A172 (cell line): ENCODE measurements at places on chromosomes 12 and 14. TPM values are rescaled to one million over a fixed set of nuclear protein-coding genes. Genes with fewer than 3 reads are reported as not detected.

Gene FAM186B
- total RNA-seq = 0.05 and 0.55 TPM in 2 replicates

DNA sequence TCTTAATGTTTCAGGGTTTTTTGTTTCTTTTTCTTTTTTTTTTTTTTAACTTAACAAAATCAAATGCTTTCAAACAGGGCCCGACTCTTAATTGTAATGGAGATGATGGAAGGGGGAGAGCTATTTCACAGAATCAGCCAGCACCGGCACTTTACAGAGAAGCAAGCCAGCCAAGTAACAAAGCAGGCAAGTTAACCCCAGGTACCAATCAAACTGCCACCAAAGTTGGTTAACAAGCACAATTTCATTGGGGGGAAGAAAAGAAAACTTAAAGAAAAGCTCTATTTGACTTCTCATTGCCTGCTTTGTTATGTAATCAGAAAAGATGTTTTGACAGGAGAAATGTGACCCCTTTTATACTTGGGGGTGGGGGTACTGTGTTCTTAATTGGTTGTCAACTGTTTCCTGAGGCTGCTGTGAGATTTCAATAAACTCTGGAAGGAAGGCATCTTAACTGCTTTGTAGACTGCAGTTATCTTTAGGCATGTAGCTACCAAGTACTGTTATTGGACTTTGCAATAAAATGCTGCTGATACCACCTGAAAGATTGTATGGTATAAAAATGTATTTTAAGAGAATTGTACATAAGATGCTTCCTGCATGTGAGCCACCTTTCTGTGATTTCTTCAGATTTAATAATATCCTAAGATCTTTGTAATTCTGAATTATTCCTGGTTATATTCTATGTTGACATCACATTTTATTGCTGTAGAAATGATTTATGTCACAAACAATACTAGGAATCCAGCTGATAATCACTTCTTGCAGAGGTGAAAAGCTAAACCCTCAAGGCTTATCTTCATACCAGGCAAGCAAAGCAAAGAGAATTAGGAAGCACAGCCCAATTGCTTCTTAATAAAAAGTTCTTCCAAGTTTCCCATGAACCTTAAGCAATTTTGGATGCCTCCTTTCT lies 26.9 kb downstream of the MAPKAPK5 start:
- DNase-seq = no peak

GRCh38 chr14:77738559-77739250 lies 22.3 kb downstream of the SNW1 start:
- peak; percentile 16 for DNase-seq

DNA sequence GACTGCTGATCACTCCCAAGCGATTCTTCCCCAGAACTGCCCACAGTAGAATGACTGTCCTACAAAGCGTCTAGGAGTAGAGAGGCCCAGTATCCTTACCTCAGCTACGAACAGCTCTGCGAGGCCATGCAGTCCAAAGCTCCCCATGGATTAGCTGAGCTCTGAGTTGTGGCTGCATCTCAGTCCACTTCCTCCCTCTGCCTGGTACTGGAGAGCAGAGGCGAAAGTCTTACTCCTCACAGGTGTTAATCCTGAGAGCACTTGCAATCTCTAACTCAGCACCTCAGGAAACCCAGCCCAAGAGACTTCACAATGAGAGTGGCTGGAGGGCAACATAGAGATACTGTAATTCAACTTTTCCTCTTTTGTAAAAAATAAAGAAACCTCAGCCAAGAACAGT lies 493.1 kb downstream of the BCAT1 start:
- DNase-seq = no peak

GRCh38 chr12:119870457-119870856 lies 6.7 kb downstream of the CIT start:
- peak; percentile 13 for DNase-seq

- DNase-seq = no peak
Observed at GRCh38 chr14:53019406-53019805, 68.6 kb upstream of the FERMT2 start.

DNA sequence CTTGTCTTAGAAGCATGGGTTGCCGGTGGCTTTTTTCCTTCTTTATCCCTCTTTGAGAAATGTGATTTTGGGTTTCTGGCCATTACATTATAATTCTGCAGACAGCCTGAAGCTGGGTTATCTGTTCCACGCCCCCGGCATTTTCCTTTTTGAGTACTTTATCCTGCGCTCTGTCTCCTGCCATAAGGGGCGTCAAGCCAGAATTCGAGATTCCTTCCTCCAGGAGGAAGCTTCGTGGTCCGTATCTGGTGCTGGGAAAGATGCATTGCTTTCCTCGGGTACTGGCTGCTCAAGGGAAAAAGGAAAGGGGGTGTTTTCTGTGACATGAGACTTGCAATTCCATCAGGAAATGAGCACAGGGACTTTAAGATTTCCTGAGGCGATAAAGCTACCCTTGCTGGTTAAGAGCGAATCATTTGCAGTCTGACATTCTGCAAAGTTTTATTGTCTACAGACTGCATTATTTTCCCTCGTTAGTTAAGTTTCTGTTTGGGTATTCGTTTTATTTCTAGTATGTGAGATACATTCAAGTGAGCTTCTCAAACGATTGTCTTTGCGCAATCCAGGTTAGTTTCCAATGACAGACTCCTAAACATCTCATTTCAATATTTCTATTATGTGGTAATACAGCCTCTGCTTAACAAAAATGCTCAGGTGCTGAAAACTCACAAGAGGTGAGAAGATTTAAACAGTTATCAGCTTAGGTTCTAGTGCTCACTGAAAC lies 694 bp downstream of the AKAP5 start:
- DNase-seq = peak; percentile 20

DNA sequence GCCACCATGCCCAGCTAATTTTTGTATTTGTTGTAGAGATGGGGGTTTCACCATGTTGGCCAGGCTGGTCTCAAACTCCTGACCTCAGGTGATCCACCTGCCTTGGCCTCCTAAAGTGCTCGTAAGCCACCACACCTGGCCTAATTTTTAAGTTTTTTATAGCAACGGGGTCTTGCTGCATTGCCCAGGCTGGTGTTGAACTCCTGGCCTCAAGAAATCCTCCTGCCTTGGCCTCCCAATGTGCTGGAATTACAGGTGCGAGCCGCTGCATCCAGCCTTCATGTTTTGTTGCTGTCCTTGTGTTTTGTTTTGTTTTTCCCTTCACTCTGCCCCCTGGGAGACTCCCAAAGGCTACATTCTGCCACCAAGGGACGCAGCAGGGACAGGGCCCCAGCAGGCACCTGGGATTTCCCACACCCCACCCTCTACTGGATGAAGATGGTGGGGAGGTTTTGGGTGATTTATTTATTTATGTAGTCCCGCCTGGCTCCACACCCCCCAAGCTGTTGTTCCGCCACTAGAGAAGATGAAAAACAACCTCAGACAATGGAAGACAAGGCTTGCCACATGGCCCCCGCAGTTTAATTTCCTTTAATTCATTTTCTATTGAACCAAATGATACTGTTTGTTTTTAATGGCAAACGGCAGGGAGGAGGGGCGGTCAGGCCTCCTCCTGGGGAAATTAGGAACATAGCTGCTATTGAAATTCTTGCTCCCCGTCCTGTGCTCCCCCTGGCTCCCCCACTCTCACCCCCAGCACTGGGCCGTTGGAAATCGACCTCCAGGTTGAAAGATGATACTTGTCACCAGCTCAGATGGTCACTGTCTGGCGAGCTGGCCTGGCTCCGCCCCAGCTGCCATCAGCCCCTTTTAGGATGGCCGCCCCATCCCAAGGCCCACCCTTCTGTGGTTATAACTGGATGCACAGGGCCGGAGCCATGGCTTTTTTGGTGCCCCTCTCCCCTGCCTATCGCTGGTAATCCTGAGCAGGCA lies 70.3 kb downstream of the RNFT2 start:
- DNase-seq = no peak

- peak; percentile 62 for DNase-seq
Observed at GRCh38 chr14:64707661-64708060, 3.4 kb downstream of the PLEKHG3 start.

Gene MMP19
- 4.2 and 5.2 TPM in 2 replicates for total RNA-seq

Gene SMIM41
- not detected in 2 replicates for total RNA-seq

Gene DDN
- total RNA-seq = 0.03 and 0.19 TPM in 2 replicates

Gene TPPP2
- not detected in 2 replicates for total RNA-seq

- no peak for DNase-seq
Observed at GRCh38 chr14:94307410-94307992, 14.4 kb upstream of the SERPINA10 start.

Gene TGM1
- 0.64 and 3.3 TPM in 2 replicates for total RNA-seq

DNA sequence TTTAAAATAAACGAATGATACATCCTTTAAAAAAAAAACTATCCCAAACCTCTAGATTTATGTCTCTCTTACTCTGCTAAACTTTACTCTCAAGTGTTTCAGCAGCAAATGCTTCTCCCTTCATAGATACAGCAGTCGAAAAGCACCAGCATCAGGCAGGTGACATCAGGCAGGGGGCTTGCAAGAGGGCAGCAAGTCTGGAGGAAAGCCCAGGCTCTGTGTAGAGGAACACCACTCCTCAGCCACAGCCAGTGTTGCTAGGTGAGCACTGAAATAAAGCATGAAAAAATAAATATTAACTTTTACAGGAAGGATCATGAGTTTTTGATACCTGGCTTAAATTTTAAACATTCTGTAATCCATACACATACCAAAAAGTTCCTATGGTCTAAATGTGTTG lies 419.4 kb downstream of the GALC start:
- DNase-seq = no peak

Gene DAO
- not detected in 2 replicates for total RNA-seq

- DNase-seq = no peak
Observed at GRCh38 chr12:109346920-109347319, 780 bp upstream of the MYO1H start.

DNA sequence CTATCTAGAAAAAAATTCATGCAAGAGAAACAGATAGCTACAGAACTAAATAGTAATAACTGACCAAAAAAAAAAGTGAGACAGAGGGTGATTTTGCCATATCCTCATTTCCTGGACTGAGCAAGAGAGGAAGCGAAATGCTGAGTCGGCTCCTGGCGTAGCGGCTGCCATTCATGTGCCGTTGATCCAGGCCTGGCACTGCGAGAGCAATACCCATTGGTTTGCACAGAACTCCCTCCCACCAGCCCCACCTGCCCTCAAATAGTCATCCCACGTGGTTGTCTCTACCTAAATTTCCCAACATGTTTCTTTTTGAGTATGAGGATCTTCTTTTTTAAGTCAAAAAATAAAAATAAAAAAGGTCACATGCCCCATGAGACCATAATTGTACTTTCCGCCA lies 9.4 kb upstream of the WNT5B start:
- DNase-seq = no peak

- DNase-seq = no peak
Observed at GRCh38 chr14:61884711-61885110, 122.5 kb downstream of the SNAPC1 start.

Gene EPS8
- 33.4 and 38.9 TPM in 2 replicates for total RNA-seq

DNA sequence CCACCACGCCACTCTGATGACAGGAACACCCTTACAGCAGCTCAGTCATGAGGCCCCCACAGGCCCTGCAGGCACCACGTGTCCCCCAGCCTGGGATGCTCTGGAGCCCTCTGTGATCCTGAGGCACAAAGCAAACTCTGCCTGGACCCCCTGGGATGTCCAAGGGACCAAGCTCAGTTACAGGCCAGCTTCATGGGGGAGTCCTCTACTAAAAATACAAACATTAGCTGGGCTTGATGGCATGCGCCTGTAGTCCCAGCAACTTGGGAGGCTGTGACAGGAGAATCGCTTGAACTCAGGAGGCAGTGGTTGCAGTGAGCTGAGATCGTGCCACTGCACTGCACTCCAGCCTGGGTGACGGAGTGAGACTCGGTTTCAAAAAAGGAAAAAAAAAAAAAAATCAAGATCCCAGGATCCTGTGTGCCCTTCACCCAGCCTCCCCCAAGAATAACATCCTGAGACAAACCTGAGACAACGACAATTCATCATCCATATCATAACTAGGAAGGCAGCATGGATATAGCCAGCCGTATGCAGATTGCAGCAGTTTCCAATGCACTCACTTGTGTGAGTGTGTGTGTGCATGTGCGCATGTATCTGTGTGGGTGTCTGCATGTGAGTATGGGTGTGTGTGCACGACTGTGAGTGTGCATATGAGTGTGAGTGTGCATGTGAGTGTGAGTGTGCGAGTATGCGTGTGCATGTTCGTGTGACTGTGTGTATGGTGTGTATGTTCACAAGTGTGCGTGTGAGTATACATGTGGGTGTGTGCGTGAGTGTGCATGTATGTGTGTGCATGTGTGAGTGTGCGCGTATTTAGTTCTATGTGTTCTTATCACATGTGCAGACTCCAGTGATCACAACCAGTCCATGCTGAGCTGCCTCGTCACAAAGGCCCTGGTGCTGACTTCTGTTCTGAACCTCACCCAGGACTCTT lies 52.1 kb downstream of the NCOR2 start:
- DNase-seq = no peak

GRCh38 chr12:93308281-93308680 lies 69.4 kb upstream of the NUDT4 start:
- no peak for DNase-seq

DNA sequence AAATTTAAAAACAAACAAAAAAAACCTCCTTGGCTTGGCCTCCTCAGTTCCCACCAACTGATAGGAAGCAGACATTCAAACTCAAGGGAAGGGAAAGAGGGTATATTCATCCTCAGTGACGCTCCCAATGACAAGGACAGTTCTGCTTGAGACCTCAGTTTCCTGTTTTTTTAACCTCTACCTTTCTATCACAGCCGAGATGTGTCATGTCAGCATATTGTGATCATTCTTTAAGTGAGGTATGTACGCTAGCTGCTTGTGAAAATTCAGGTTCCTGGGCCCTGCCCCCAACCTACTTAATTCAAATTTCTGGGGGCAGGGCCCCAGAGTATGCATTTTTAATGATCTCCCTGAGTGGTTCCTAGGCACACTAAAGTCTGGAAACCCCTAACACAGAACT lies 611.9 kb upstream of the TBX3 start:
- DNase-seq = no peak

DNA sequence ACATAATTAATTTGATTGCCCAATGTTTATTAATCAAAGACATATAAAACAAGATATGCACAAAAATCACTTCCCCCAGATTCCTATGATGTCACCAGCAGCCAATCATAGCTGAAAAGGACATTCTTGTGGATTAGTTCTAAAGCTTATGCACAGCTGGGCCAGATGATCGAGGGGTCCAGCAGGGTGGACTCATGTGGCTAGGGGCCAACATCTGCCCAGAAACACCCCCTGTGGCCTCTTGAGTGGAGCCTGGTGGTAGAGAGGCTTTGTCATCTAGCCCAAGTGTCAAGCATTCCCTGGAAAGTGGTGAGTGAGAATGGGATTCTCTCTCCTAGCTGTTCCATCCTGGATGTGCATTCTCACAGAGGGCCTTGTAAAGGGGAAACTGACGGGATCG lies 590.0 kb downstream of the BCL11B start:
- DNase-seq = no peak

DNA sequence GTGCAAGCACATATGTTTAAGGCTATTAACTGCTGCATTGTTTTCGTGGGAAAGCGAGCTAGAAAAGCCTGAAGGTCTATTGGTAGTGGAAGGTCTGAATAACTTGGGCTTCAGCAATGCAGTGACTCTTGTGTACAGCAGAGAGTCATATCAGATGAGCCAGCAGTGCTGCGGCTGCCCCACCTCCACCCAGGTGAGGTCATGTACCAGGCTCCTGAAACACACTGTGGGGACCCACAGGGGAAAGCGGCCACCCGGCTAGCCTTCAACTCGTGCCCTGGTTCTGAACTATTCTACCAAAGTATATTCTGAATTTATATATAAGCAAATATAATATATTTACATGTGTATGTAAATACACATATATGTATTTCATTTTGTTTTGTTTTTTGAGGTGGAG lies 12.7 kb upstream of the RAN start:
- DNase-seq = no peak
